Stromal cell of bone marrow (primary cell): ENCODE measurements at places on chromosomes 16 and 17.

GRCh38 chr16:69495821-69496220 is 69.9 kb upstream of the NFAT5 start:
- no peak for DNase-seq

DNA sequence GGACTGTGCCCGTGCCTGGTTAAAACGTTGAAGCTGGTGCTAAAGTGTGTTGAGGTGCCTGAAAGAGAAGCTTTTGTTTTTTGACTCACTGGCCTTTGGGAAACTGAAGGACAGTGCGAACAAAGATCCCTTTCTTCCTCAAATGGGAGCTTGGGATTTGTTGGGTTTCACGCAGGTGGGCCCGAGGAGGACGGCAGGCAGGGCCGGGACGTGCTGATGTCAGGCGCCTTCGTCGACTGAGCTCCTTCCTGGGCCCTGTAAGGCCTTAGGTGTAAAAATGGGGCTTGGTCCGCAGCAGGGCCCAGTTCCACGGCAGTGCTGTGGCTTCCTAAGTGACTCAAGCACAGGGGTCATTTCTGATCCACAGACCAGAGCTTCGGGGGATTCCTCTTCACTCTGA is 106.9 kb downstream of the BANP start:
- no peak for DNase-seq

- no peak for DNase-seq
These were observed 51.2 kb downstream of the RAI1 start for GRCh38 chr17:17732444-17732843.

GRCh38 chr16:48870141-48870540 is 260.2 kb upstream of the N4BP1 start:
- no peak for DNase-seq

DNA sequence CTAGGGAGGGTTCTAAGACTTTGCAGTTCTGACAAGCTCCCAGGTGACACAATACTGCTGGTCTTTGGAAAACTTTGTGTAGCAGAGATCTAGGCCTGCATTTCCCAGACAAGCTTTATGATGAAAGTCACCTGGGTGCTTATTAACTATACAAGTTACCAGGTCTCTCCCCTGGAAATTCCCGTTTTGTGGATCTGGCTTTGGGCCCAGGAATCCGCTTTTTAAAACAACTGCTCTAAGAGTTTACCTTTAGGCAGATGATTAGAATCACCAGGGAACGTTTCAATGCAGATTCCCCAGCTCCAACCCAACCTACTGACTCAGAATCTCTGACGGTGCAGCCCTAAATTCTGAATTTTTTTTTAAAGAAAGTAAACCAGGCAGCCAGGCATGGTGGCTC is 36.3 kb downstream of the MYH3 start:
- no peak for DNase-seq

GRCh38 chr17:17235212-17236174 is 1.5 kb downstream of the FLCN start:
- no peak for DNase-seq

DNA sequence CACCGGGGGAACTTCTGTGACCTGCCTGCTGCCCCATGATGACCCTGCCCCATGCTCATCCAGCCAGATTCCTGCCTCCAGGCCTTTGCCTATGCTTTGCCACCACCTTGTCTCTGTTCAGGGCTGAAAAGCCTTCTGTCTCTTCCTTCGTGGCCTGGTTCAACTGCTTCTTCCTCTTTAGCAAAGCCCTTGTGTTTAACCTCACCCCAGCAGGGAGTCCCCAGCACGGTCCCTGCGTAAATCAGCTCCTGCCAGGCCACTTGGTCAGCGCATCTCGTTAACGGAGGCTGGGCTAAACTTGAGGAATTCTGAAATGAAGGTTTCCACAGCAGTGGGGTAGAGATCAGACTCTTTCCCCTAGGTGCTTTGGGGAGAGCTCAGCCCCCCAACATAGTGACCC is 16.1 kb upstream of the KCNJ12 start:
- no peak for DNase-seq

DNA sequence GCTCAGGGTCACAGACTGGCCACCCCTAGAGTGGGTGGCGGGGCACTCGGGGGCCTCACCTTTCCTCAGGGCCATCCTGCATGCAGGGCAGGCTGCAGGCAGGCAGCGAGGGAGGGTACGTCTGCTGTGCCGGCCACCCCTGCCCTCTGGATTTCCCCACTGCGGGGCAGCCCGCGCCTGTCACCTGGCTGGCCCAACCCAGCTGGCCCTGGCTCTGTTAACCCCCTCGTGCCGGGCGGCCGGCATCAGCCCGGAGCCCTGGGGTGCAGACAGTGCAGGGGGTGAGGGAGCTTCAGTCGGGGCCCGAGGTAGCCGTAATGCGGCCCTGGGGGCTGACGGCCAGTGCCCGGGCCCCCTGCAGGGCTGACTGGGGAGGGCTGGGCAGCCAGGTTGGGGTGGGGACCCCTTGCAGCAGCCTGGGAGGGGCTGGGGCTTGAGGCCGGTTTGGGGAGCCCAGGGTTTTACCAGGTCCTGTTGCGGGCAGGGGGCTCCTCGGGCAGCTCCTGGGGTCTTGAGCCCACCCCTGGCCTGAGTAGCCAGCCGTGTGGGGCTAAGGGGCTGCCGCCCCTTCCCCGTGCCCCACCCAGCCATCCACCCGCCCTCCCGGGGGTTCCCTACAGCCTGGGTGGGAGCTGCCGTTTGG is at the start of gene IGFALS:
Gene IGFALS (minus strand): TSS at position 128 of the 643 bp plus-strand sequence. CDS start 53 bp downstream, at position 75.
- DNase-seq, result no peak

- DNase-seq, result peak; percentile 36
These were observed 50.8 kb downstream of the TBC1D26 start for GRCh38 chr17:15782866-15783265.

- DNase-seq, result no peak
These were observed 9.3 kb downstream of the CORO6 start for GRCh38 chr17:29613352-29613837.

DNA sequence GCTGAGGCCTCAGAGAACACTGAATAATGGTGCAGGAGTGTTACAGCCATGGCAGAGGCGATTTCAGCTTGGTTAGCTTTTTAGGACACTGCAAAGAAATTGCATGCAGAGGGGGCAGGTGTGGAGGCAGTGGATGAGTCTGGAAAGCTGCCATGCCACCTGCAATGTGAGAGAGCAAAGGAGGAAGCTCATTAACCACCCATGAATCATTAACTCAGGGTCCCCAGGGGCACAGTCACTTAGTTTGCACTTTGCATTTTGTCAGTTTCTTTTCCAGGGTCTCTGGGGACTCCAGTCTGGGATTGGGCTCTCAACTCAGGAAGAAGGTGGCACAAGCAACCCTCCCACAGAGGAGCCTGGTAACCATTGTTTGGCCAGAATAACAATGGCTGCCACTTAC is 132.9 kb downstream of the USP31 start:
- DNase-seq, result no peak
